ENCODE measurements at places on chromosomes 16 and 17. TPM values are rescaled to one million over a fixed set of nuclear protein-coding genes. Genes with fewer than 3 reads are reported as not detected.

Gene FAM20A
- not detected for total RNA-seq

DNA sequence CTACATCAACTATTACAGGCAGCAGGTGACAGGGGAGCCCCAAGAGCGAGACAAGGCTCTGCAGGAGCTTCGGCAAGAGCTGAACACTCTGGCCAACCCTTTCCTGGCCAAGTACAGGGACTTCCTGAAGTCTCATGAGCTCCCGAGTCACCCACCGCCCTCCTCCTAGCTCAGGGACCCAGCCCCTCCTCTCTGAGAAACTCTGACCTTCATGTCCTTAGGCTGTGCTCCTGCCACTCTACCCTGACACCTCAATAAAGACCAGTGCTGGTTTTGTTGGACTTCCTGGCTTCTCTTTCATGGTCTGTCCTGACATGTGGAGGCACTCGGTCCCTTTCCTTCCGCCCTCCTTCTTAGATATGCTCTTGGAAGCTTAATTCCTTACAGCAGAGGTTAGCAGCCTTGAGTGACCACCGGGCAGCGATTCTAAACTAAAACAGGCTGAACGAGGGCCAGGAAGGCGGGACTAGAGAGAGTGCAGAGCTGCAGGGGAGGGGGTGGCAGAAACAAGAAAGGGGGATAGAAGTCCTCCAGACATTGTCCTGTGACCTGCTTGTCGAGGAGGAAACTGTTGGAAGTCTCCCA is 915 bp downstream of the AHSP start:
- no peak for DNase-seq

DNA sequence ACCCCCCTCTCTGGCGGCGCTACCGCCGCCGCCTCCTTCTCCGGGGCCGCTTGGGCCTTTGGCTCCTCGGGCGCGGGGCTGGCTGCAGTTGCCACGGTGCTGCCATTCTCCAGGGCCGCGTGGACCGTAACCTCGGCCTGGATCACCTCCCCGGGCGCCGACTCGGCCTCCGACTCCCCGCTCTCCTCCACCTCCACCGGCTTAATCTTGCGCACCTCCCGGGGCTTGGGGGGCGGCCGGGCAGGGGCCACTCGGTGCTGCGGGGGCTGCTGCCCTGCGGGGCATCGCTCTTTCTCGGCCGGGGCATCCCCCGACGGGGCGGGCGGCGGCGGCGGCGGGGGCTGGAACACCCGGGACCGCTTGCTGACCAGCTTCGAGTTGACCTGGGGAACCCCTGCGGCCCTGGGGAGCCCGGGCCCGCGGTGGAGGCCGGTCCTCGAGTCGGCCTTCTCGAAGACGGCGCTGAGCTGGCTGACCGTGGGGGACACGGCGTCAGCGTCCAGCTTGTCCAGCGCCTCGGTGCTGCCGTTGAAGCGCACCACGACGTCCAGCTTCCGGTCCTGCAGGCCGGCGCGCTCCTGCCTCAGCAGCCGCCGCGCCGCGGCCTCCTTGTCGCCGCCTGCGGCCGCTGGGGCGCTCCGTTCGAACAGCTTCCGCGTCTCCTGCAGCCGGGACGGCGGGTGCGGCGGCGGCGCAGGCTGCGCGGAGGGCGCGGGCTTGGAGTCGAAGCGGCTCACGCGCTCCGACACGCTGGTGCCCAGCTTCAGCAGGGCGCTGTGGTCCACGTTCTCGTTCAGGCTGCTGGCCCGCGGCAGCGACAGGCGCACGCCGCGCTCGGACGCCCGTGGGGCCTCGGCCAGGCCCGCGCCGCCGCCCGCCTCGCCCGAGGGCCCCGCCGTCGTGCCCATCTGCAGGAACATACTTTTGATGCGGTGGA is 792 bp downstream of the PPP1R9B start:
- DNase-seq, result no peak

Gene TBC1D3G
- not detected for total RNA-seq

Gene ZNF205
- total RNA-seq, result 17.2 TPM

Gene PMFBP1
- total RNA-seq, result 0.49 TPM

DNA sequence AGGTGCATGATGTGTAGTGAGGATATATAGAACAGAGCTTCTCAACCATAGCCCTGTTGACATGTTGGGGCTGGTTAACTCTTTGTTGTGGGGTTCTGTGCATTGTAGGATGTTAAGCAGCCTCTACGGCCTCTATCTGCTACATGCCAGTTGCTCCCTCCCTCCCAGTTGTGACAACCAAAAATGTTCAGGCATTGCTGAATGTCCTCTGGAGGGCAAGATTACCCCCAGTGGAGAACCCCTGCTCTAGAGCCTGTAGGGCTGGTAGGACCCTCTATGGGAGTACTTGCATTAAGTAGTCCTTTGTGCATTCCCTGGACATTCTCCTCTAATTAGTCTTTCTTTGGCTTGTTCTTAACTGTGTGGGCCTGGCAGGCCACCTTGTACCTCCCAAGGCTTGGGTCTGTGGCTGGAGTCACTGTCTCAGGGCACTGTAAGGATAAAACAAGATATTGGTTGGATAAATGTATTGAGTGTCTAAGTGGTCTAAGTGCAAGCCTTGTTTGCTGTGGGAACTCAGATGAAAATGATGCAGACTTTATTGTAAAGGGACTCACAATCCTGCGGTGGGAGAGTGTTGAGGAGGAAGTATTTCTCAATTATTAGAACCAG is 19.8 kb upstream of the MYO1D start:
- no peak for DNase-seq

DNA sequence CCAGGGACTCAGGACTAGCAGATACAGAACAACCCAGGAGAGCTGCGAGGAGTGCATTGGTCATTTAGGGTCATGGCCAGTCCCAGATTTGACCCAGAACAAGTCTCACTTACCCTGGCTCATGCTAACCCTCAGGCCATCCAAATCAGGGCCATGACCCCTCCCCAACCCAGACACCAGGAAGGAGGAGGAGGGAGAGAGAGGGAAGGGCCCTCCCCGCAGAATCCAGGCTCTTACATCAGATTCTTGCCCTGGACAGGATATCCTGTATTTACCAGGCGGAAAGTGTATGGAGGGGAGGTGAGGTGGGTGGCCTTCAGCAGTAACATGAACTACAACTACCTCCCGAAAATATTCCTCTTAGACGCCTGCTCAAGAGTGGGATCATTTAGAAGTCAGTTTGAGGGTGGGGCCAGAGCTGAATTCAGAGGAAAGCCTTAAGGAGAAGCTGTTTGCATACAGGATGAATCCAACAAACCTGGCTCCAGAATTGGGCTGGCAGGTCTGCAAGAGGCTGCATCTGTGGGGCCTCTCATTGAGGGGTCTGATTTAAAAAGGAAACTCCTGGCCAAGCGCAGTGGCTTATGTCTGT is 2.1 kb downstream of the VAT1 start:
- DNase-seq, result no peak

Gene DDX19B
- total RNA-seq, result 22.9 TPM

- DNase-seq, result no peak
Observed at GRCh38 chr17:77728871-77729270, 229.6 kb upstream of the TNRC6C start.

GRCh38 chr16:51383909-51384308 is 232.8 kb upstream of the SALL1 start:
- DNase-seq, result no peak

Gene ZNF207
- total RNA-seq, result 202 TPM

Measured in foreskin keratinocyte (primary cell).